ENCODE measurements at places on chromosomes 6 and 20. TPM values are rescaled to one million over a fixed set of nuclear protein-coding genes. Genes with fewer than 3 reads are reported as not detected.

TMC2 gene
- total RNA-seq = not detected

MLIP gene
- total RNA-seq = not detected

TULP1 gene
- total RNA-seq = not detected

KIFC1 gene
- total RNA-seq = 105 TPM

OR2H1 gene
- not detected for total RNA-seq

WFDC10B gene
- 0.39 TPM for total RNA-seq

RSPO3 gene
- 0.11 TPM for total RNA-seq

PLA2G7 gene
- total RNA-seq = not detected

POU5F1 gene
- total RNA-seq = not detected

PTCRA gene
- total RNA-seq = not detected

SNRNP48 gene
- total RNA-seq = 7.9 TPM

OSTM1 gene
- 42.5 TPM for total RNA-seq

TCP11 gene
- not detected for total RNA-seq

CST2 gene
- total RNA-seq = not detected

HNF4A gene
- 0.34 TPM for total RNA-seq

ZSWIM3 gene
- total RNA-seq = 6.1 TPM

GNMT gene
- not detected for total RNA-seq

HDGFL1 gene
- not detected for total RNA-seq

GGTLC1 gene
- total RNA-seq = not detected

COL11A2 gene
- total RNA-seq = 0.77 TPM

IMPG1 gene
- not detected for total RNA-seq

ADGRG6 gene
- total RNA-seq = 12.7 TPM

DACT2 gene
- not detected for total RNA-seq

SLC52A3 gene
- not detected for total RNA-seq

OLIG3 gene
- not detected for total RNA-seq

ZFP57 gene
- total RNA-seq = not detected

TPD52L1 gene
- total RNA-seq = 18.1 TPM

SLC44A4 gene
- total RNA-seq = not detected
